ENCODE measurements at places on chromosomes 7 and 10.

DNA sequence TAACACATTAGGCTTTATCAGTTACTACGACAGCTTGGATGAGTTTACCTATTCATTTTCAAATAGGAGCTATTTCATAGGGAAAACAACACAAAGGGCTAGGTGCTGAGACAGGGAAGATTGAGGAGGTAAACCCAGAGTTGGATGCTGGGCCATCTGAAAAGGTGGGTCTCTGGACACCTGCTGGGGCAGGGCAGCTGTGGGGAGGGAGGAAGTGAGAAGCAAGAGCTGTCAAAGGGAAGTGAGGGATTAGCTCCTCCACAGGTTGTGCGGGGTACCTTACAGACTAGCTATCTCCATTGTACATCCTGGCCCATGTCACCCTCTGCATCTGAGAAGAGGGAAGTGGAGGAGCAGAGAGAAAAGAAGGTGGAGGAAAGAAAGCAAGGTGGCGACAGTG lies 48.9 kb downstream of the BLNK start:
- DNase-seq = no peak

GRCh38 chr10:84256510-84257342 lies 11.9 kb downstream of the RGR start:
- no peak for DNase-seq

DNA sequence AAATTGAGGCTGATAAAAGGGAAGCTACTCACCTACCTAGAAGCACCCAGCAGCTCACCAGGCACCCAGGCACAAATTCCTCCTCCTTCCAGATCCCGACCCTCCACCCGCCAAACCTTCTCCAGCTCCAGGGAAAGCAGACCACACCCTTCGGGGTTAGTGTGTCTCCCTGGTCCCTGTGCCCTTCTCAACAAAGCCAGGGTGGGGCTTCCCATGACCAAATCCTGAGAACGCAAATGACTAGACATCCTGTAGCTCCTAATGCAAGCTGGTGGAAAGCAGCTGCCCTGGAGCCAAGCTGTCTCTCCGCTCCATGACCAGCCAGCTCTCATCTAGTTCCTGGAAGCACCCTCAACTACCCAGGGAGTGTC lies 4.4 kb downstream of the TBX20 start:
- no peak for DNase-seq

DNA sequence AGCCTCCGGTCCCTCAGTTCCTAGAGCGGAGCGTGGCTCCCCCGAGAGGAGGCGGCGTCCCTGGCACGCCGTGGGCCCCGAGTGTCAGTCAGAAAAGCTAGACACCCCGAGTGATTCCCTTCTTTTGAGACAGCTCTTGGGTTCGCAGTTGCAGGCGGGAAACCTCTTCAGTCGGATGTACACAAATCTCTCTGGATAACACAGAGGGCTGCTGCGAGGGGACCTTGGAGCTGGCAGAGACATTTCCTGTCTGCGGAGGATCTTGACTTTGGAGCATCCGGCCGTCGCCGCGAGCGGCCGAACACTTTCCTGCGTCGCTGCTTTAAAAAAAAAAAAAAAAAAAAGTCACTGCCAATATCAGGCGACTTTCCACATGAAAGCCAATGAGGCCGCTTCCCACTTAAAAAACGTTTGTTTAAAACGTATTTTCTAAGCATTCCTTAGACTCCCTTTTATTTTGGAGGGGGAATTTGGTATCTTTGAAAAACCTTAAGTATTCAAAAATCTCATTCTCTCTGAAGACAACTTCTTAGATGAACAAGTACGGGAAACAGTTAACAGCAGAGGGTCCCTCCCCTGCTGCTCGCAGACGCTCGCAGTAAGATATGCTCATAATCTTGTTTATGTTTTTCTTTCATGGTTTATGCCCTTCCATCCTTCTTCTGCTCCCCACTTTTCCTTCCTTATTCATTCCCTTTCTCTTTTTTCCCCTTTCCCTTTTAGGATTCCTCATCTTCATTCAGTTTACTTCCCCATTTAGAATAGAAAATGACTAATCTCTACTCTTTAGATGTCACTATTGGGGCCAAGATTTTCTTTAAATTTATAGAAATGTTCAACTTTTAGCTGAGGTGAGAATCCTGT lies 10.0 kb downstream of the HHEX start:
- DNase-seq = peak; percentile 89

DNA sequence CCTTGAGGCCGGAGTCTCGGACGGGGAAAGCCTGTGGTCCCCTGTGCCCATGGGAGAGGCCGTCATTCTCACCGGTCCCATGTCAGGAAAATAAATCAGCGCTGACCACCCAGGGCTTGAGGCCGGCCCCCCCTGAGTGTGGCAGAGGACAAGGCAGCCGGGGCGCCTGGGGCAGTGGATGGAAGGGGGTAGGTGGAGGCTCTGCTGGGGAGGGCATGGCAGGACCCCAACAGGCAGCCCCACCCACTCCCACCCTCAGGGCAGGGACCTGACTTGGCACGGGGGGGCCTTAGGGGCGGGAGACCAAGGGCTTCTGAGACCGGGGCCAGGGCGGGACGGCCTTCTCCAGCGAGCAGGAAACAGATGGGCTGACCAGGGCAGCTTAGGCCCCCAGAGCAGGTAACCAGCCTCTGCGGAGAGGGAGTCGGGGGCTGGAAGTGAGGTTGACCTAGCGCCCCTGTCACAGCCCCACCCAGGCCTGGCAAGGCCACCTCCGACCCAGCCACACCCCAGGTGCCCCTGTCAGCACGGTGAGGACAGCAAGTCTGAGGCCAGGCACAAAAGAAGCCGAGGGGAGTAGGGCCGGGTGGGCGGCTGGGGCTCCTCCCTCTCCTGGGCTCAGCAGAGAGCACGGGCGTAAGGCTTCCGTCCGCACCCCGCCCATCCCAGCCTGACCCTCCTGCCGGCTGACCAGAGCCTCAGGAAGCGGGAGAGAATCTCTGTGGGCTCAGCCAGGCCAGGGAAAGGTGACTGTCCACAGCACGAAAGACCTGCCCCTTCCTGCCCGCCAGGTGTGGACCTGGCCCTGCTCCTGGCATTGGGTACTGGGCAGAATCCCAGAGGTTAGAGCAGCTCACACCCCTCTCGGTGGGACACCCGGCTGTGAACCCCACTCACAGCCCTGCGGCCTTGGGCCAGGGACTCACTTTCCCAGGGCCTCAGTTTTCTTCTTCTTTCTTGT lies 87.4 kb downstream of the FOXL3 start:
- no peak for DNase-seq

- DNase-seq = no peak
Observed at GRCh38 chr10:52129410-52130178, 184.5 kb upstream of the DKK1 start.

GRCh38 chr10:69451784-69452251 lies 553 bp downstream of the TSPAN15 start:
- no peak for DNase-seq

DNA sequence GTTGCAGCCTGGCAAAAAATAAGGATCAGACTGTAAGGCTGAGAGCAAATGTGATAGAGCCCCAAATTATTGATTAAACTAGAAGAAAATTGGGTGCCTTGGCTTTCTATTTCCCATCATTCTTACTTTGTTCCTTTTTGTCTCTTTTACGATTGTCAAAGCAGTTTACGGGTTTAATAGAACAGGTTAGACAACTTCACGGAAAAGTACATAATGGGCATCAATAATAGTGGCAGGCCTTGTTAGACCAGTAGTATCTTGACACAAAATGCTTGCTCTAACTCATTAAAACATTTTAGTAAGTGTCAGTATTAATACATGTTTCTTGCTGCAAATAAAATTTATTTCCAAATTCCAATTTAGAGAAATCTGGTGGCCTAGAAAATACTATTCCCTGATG lies 14.5 kb upstream of the GGCT start:
- no peak for DNase-seq

DNA sequence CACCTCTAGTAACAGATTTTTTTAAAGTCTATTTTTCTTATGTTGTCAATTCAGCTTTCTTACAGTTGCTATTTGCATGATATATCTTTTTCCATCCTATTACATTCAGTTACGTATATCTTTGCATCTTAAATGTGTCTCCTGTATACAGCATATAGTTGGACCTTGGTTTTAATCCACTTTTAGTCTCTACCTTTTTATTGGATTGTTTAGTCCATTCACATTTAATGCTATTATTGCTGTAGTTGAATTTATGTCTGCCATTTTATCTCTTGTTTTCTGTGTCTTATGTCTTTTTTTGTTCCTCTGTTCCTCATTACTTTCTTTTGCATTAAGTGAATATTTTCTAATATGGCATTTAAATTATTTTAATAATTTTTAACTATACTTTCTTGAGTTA lies 100.6 kb downstream of the EEPD1 start:
- DNase-seq = no peak

DNA sequence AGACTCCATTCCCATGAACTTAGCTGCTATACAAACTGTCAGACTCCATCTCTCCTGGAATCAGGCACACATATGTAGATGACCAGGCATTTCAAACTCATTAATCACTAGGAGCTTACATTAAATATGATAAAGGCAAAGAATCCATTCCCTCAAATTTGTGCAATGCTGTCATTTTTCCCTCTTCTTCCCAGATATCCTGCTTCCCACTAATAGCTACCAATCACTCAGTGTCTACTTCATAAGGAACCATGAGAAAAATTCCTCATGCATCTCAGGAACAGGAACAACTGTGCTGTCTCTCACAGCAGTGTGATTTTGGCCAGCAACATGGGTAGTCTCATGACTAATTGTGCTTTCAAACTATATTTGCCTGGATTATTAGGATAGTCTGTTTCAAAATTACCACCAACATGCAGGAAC lies 133.9 kb downstream of the DKK1 start:
- DNase-seq = no peak

- peak; percentile 20 for DNase-seq
Observed at GRCh38 chr7:142668495-142668894, 80.8 kb upstream of the PRSS1 start.

DNA sequence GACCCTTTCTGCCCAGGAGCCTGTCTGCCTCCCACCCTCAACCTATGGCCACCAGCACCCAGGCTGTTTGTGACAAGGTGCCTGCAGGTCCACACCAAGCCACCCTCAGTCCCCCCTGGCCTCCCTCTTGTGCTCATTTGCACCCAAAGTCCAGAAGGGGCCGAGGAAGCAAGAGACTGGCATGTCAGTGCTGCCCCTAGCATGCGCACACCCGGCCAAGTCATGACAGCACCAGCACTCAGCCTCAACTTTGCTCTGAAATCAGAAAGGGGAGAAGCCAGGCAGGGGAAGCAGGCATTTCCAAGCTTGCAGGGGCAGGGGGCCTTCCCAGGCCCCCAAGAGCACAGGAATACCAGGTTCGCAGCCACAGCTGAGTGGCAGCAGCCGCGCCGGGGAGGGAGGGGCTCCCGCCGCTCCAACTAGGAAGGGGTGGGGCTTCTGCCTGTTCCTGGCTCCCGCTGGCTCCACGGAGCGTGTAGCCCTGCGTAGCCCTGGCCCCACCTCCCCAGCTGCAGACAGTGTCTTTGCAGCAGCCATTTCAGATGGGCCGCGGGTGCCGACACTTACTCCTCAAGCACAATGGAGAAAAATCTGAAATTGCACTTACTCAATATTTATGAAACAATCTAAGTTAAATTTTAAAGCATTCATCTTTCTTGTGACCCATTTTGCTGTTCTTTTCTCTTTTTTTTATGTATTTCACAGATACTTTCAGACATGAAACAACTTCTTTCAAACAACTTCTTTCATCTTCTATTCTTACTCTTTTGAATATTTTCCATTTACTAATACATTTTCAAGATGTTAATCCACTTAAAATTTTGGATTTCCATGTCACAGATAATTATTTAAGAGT lies 54.9 kb upstream of the ABCB5 start:
- DNase-seq = no peak

GRCh38 chr10:86187499-86188239 lies 178.9 kb downstream of the GRID1 start:
- DNase-seq = no peak

DNA sequence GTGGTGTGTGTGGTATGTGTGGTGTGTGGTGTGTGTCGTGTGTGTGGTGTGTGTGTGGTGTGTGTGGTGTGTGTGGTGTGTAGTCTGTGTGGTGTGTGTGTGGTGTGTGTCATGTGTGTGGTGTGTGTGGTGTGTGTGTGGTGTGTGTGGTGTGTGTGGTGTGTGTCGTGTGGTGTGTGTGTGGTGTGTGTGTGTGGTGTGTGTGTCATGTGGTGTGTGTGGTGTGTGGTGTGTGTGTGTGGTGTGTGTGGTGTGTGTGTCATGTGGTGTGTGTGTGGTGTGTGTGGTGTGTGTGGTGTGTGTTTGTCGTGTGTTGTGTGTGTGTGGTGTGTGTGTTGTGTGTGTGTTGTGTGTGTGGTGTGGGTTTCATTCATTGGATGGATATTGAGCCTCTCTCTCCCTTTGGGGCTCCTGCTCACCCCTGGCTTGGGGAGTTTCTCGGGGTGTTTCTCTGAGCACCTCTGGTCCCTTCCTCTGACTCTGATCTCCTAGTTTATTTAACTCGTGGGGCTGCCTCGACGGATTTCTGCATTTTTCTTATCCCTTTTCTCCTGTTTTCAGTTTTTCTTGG lies 145.8 kb downstream of the DNAJB6 start:
- no peak for DNase-seq

DNA sequence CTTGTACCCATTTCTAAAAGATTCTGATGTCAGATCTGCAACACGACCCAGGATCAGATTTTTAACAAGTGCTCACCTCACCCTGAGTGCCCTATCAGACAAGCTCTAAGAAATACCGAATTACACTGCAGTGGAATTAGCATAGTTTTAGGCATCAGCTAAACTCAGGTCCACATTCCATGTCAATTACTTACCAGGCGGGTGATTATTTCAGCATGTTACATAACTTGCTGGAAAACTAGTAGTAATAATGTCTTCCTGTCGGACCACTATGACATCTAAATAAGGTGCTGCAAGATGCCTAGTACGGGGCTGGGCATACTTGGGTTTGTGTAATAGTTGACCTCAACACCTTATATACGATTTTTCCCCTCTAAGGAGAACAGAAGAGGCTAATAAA lies 21.0 kb downstream of the TRIL start:
- no peak for DNase-seq

GRCh38 chr7:156975620-156976019 lies 26.1 kb downstream of the NOM1 start:
- no peak for DNase-seq

DNA sequence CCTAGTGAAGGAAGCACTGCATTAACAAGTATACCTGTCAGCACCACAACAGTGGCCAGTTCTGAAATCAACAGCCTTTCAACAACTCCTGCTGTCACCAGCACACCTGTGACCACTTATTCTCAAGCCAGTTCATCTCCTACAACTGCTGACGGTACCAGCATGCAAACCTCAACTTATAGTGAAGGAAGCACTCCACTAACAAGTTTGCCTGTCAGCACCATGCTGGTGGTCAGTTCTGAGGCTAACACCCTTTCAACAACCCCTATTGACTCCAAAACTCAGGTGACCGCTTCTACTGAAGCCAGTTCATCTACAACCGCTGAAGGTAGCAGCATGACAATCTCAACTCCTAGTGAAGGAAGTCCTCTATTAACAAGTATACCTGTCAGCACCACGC lies 16.1 kb downstream of the MUC17 start:
- DNase-seq = no peak

GRCh38 chr7:141477865-141478264 lies 73.3 kb upstream of the AGK start:
- no peak for DNase-seq

DNA sequence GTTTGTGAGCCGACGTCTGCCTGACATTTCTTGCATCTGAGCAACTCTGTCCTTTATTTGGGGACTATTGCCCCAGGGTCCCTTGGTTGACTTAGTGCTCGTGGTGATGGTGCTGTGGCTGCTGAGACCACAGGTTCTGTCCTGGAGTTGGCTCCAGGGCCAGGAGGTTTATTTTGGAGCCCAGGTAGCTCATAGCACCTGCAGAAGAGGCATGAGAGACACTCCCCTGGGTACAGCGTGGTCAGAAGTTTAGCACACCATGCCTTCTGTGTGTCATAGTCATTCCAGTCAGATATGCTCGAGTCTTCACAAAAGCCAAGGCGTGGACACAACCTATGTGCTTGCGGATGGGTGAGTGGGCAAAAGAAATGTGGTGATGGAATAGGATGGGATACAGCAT lies 496.9 kb downstream of the TCERG1L start:
- no peak for DNase-seq

All from Kasumi-1 (cell line).